ENCODE measurements at places on chromosomes 6 and 20. TPM values are rescaled to one million over a fixed set of nuclear protein-coding genes. Genes with fewer than 3 reads are reported as not detected.

OPRL1 gene
- total RNA-seq = 1.7 TPM

DPPA5 gene
- not detected for total RNA-seq

GSTA2 gene
- 113 TPM for total RNA-seq

ACSS1 gene
- 70.8 TPM for total RNA-seq

FOXF2 gene
- 3.6 TPM for total RNA-seq

DNA sequence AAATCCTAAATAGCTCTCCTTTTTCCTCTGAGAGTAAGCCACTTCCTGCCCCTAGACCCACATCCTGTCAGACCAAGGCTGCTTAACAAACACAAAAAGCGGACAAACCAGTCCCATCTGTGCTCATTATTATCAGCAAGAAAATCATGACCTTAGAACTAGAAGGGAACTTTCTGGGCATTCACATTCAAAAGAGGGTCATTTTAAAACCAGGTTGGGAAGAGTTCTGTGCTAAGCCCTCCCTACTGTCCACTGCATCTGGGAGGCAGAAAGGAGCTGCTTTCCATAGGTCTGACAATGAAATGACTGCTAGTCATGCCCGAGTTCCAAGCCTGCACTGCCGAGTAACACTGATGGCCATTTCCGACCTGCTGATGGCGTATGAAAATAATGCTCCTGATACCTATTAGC, 15.4 kb downstream of the EZR start:
- no peak for DNase-seq

GRCh38 chr6:63814459-63814858, 178.9 kb downstream of the PHF3 start:
- DNase-seq = no peak

DNA sequence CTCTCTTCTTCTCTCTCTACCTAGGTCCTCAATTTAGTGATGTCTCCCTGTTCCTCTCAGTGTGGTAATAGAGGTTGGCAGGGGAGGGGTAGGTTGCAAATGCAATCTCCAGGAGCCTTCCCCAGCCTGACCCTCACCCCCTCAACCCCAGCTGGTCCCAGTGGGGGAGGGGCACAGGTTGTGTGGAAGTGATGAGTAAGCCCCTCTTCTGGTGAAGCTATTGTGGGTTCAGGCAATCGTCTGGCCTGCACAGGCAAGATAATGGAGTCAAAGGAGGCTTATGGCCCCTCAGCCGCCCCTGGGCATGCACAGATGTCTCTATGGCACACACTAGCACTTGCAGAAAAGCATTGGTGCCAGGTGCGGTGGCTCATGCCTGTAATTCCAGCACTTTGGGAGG, 10.8 kb upstream of the ADA start:
- DNase-seq = no peak

GRCh38 chr6:31228476-31228875, 43.4 kb downstream of the HLA-C start:
- DNase-seq = no peak

- DNase-seq = no peak
Observed at GRCh38 chr6:29332676-29333075, 31.2 kb downstream of the OR14J1 start.

Measured in mucosa of gallbladder (tissue), 1 donor.